ENCODE measurements at places on chromosomes 2 and 18.

- no peak for DNase-seq
Measured at GRCh38 chr18:70672581-70672980, 383.7 kb downstream of the SOCS6 start.

DNA sequence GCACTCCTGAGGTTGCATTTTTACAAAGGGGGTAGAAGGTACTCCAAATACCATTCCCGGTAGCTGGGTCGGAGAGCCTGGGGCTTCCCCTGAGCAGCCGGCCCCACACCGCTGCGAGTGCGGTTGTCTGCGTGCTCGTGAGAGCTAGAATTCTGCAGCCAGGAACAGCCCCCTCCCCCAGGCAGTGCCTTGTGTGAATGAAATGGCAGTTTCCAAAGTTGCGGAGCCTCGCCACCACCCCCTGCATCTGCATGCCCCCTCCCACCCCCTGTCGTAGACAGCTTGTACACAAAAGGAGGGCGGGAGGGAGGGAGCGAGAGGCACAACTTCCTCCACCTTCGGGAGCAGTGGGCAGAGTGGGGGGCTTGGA lies 1.1 kb downstream of the MYCN start:
- no peak for DNase-seq

DNA sequence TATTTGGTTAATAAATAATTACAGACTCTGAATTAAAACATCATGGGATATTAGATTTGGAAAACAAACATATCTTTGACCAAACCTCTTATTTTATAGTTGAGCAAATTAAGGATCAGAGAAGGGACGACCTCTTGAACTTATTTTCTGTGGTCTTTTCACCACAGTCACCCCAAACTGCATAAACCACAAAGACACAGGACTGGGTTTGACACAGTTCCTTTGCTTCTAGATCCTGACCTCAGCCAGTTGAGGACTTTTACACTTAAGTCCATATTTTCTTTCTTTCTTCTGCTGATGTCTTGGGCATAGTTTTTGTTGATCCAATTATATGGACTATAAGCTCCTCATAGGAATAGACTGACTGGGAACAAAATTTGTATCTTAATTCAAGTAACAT lies 234.0 kb upstream of the SLC14A2 start:
- DNase-seq, result no peak

- no peak for DNase-seq
Measured at GRCh38 chr18:42445359-42445758, 490.3 kb downstream of the PIK3C3 start.

GRCh38 chr2:16568998-16569784 lies 96.4 kb downstream of the CYRIA start:
- no peak for DNase-seq

GRCh38 chr18:9619990-9620389 lies 5.6 kb upstream of the PPP4R1 start:
- DNase-seq, result no peak

DNA sequence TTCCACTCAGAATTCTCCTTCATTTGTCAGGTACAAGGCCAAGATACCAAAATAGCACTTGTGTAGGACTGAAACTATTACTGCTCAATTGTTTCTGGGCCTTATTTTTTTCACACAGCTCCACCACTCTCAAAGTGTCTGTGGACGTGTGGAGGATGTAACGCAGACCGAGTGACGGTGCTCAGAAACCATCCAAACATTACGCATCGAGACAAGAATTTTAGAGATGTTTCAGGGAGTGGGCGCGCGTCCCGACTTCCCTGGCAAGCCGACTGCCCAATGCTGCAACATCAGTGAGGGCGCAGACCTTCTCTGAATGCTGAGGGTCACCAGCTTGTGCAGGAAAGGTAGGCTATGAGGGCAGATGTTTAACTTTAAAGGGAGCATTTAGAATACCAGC lies 108.4 kb downstream of the GATA6 start:
- no peak for DNase-seq

DNA sequence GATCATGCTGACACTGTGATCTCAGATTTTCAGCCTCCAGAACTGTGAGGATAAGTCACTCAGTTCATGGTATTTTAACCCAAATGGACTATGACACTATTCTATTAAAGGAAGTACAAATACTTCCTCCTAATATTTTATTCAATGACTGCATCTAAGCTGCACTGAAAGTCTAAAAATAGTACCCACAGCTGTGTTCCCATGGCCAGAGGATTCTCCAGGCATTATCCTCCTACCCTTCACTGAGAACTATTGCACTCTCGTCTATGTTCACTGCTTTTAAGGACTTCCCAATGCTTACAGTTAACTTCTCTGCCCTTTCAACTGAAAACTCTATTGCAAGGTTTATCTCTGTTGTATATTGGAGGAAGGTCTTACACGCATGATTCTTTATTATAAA lies 15.2 kb downstream of the LRATD1 start:
- DNase-seq, result no peak

DNA sequence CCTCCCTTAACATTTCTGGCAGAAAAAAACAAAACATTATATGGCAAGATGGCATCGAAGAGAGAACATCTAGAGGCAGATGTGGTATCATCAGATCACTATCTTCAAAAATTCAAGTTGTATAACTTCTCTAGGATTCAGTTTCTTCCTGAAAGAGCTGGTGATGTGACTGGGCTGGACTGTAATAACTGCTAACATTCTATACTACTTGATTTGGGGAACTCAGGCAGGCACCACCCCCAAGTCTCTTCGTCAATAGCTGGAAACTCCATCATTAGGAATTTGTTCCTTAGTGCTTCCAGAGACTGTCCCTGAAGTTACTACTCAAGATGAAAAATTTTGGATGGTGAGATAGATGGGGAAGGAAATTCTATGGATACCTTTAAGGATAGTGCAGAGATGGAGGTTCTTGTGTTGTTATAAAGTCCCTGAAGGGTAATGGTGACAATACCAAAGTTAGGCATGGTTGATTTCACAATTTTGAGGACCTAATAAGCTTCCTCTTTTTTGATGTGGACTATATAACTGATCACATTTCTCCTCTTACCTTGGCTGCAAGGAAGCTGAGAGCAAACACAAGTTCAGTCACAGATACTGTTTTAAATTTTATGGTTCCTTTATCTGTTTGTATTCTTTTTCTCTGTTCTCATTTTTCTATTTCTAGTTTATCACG lies 59.1 kb upstream of the PGAP1 start:
- no peak for DNase-seq

GRCh38 chr2:185044323-185044874 lies 446.1 kb downstream of the ZNF804A start:
- no peak for DNase-seq

GRCh38 chr2:45994060-45994459 lies 303.1 kb upstream of the EPAS1 start:
- DNase-seq, result no peak

DNA sequence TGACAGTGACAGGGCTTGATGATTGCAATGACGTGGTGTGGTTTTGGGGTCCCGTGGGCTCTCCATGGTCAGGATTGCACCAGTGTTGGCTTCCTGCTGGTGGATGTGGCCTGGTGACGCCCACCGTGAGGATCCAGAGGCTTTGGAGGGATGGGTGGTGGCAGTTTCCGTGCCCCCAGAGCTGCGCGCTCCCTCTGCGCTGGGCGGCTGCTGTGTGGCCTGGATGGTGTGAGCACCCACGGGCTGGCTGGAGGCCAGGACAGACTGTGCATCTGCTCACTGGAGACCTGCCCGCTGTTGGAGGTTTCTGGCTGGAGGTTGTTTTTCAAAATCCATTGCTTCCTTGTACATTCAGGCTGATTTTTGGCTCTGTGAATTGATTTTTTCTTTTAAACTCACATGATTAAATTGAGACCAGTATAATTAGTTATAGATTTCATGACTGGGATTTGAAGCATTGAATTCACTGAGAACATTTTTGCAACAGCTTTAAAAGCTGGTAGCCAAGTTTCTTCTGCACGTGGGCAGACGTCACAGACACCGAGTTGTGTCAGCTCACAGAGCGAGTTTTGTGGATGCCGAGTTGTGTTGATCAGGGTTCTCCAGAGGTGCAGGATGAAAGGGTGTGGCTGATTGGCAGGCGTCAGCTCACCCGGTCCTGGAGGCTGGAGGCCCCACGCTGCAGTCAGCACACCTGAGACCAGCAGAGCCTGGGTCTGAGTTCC lies 72.7 kb downstream of the KCNG2 start:
- DNase-seq, result no peak

GRCh38 chr18:23238651-23239349 lies 103.5 kb downstream of the CABLES1 start:
- DNase-seq, result no peak

GRCh38 chr2:102420290-102420689 lies 2.7 kb upstream of the IL18RAP start:
- DNase-seq, result no peak

DNA sequence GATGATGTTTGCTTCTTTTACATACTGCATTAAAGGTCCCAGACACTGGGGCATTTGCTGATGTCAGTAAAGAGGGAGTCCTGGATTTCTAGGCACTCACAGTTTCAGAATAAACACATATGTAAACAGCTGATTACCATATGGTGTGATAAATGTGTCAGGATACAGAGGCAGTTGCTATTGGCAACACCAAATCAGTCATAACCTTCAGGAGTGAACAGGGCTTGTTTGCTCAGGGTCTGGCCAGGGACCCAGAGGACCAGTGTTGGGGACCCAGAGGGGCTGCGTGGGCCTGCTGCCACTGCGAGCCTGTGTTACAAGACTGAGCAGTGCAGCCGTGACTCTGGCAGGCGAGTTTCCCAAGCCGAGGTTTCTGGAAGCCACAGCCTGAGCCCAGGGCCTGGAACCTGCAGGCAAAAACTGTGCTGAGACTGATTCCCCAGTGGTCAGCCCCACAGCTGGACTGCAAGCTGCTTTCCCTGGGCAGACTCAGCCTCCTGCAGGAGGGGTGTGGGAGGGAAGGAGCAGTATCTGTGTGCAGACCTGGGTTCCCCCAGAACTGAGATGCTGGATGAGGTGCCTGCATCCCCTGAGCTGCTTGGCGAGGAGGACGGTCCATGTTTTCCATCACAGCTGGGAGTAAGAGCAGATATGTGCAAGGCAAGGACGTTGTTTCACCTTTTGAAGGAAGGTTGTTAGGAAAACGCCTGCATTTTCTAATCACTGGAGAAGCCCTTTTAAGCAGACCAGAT lies 23.6 kb downstream of the ASAP2 start:
- DNase-seq, result no peak

GRCh38 chr2:238226698-238227586 lies 12.9 kb downstream of the HES6 start:
- no peak for DNase-seq

DNA sequence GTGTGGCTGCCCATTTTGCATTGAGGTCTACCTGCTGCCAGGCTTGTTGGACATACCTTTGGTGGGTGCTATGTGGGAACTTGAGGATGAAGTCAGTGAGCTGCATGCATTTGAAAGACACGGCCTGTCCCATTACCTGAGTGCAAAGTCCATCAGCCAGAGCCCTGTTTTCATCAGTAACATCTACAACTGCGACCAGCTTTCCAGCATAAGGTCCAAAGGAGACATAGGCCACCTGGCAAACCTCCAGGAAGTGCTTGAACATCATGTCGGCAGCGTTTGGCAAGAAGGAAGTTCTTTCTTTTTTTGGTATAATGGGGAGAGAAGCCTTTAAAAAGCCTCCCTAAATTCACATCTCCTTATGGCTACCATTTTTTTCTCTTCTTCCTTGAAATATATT lies 143.1 kb downstream of the FAM161A start:
- no peak for DNase-seq

DNA sequence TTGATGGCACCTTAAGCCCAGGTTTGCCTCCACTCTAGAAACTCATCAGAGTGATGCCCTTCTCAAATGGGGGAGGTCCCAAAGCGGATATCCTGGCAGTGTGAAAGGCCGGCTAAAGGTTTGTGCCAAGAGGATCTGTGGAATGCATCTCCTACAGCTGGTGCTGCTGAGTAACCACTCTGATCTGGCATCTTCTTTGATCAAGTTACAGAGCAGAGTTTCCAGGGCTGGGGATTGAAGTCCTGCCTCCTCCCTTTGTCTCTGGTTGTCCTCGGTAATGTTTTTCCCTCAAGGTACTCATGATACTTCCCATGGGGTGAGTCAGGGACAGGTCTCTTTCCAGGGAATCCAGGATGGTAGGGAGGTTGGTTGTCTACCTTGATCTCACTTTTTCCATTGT lies 24.6 kb downstream of the PRKRA start:
- DNase-seq, result no peak

GRCh38 chr2:16525265-16525887 lies 140.3 kb downstream of the CYRIA start:
- no peak for DNase-seq

Data from NCI-H187 treated with DMSO at 0.1 percent for 48 hours (cell line).